GM04503 (cell line): ENCODE measurements at places on chromosomes 2 and 18.

GRCh38 chr2:174590928-174591648 lies 6.5 kb downstream of the WIPF1 start:
- no peak for DNase-seq

- DNase-seq, result no peak
These were observed 73.1 kb downstream of the INHBB start for GRCh38 chr2:120419073-120419472.

DNA sequence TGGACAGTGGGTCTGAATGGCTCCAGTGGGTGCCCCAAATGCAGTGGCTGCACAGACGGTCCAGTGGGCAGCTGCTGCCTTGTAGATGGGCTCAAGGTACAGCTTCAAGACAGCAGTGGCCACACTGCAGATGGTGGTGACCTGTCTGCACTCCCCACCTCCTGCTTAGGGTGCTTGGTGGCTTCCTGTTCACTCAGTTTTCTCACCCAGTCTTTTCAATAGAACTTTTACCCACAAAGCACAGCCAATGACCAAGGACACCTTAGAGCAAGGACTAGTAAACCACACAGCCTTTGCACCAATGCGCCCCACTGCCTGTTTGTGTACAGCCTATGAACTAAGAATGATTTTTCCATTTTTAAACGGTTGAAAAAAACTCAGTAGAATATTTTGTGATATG lies 34.9 kb downstream of the MEX3C start:
- no peak for DNase-seq

DNA sequence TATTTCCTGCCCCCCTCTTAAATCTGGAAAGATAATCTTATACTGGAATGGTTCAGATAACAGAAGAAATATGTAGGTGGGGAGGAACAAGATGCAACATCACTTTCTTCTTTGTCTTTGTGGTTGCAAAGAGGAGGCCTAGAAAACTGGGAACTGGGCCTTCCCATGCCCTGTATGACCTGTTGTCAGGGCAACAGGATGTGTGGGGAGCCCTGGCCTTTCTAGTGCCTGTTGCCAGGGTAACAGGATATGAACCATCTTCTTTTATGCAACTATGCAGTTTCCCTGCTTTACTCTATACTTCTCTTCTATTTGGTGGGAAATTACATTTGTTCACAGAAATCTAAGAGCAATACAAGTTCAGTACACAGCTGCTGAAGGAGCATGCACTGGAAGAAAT lies 79.8 kb upstream of the PDE1A start:
- no peak for DNase-seq

GRCh38 chr18:47931718-47932103 lies 1.3 kb upstream of the SMAD2 start:
- DNase-seq, result no peak

DNA sequence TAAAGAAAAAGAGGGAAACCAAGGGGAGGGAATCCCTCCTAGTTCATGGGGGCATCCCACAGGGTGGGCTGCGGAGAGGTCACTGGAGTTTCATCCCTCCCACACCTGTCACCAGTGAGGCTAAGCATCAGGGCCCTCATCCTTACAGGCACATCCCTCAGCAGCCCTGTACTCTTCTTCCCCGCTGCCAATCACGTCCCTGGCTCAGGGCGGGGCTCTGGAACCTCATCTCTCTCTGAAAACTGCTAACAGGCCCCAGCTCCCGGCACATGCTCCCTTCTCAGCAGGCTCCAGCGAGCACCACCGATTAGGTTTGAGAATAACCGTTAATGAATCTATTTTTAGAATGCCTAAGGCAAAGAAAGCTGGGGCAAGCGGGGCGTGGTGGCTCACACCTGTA lies 13.0 kb downstream of the UXS1 start:
- no peak for DNase-seq

GRCh38 chr2:199922856-199923255 lies 11.8 kb downstream of the C2orf69 start:
- no peak for DNase-seq

GRCh38 chr2:33583194-33583938 lies 15.7 kb downstream of the FAM98A start:
- DNase-seq, result peak; percentile 10

GRCh38 chr18:63440219-63440618 lies 17.9 kb upstream of the VPS4B start:
- no peak for DNase-seq
